Stimulated activated CD8-positive, alpha-beta memory T cell treated with anti-CD3 and anti-CD28 coated beads, Interleukin-4, amount 100 ng/mL, for 24 hours (primary cell): ENCODE measurements at places on chromosomes 12 and 14.

- no peak for DNase-seq
Measured at GRCh38 chr14:65170768-65171507, 68.6 kb upstream of the MAX start.

DNA sequence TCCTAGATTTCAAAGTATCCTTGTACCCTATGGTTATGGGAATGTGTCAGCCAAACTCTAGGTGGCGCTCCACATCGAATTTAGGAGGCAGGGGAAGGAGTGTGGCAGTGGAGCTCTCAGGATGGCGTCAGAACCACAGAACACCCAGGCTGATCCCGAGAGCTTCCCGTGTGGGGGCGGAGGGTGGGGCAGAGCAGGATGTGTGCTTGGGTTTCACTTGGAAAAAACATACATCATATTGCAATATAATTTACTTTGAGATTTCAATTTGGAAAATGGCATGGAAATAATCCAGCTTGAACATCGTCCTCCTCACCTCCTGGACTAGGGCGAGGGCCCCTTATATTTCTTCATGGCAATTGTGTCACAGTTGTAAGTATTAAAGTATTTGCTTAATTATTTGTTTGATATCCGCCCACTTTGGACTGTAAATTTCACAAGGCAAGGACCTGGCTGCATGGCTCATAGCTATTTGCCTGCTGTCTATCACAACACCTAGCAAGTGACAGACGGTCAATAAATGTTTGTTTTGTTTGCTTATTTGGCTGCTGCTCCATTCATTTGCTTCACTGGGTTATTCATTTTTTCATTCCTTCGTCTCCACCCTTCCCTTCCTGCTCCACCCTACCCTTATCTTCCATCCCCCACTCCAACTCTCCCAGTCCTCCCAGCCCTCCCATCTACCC is 221.5 kb upstream of the HMGA2 start:
- DNase-seq, result peak; percentile 9

- no peak for DNase-seq
Measured at GRCh38 chr12:56221232-56221756, 428 bp downstream of the RNF41 start.

DNA sequence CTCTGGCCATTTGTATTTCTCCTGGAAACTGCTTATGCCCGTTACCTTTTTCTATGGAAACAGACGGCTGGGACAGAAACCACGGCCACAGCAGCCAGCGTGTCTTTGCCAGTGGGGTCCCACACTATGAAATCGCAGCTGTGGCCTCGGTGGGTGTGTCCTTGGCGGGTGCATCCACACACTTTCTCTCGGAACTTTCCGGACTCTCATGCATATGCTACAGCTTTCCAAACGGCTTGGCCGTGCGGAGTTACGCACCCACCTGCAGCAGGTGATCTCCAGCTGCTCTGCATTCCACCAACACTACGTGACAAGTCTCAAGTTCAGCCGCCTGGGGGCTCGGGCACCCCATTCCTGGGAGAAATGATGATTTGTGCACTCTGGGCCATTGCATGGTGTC is 1.3 kb upstream of the BTBD6 start:
- DNase-seq, result no peak

GRCh38 chr12:70837026-70837425 is 83.5 kb downstream of the PTPRR start:
- no peak for DNase-seq

DNA sequence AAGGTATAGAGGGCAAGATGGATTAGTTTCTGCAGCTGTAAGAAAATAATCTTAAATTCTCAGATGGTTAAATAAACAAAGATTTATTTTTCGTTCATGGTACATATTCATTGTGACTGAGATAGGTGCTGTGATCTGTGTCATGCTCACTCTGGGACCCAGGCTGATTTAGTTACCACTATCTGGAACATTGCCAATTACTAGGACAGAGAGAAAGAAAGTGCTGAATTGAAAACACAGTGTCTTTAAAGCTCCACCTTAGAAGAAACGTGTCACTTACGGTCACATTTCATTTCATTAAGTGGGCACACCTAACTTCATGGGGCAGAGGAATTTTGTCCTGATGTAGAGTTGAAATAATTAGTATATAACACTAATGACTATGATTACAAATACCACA is 430.0 kb downstream of the CCDC91 start:
- DNase-seq, result no peak

GRCh38 chr12:88932457-88932856 is 352.2 kb upstream of the KITLG start:
- no peak for DNase-seq

GRCh38 chr14:53847057-53847456 is 109.6 kb downstream of the BMP4 start:
- DNase-seq, result no peak

DNA sequence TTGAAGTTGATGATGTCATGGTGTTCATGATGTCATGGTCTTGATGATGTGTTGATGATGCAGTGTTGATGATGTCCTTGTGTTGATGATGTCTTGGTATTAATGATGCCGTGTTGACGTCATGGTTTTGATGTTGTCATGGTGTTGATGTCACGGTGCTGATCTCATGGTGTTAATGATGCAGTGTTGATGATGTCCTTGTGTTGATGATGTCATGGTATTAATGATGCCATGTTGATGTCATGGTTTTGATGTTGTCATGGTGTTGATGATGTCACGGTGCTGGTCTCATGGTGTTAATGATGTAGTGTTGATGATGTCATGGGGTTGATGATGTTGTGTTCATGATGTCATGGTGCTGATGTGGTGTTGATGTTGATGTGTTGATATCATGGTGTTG is 48.0 kb upstream of the RIMBP2 start:
- no peak for DNase-seq

DNA sequence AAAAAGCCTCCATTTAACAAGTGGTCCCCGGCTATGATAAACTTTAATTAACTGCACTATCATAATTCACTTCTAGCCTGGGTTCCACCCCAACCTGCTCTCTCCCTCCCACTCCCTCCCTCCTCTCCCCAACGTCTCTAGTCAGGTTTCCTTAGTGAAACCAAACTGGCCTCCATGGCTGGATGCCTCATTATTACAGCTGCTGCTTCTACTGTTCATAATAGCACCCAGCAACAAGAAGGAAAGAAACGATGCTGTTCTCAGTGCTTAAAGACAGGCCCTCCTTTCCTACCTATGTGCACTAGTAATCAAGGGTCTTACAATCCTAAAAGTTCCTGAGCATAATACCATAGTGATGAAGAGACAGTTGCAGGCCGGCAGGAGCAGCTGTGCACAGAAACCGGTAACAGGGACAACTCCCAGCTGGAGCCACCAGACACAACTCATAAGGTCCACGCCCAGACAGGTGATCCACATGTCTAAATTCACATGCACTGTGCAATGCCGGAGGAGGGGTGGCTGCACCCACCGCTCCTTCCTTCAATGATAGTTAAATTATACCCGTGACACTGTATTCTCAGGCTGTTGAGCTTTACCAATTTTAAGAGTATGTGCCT is 6.2 kb downstream of the IRF2BPL start:
- DNase-seq, result no peak

- DNase-seq, result no peak
Measured at GRCh38 chr12:126390969-126391566, 1325.8 kb downstream of the AACS start.

DNA sequence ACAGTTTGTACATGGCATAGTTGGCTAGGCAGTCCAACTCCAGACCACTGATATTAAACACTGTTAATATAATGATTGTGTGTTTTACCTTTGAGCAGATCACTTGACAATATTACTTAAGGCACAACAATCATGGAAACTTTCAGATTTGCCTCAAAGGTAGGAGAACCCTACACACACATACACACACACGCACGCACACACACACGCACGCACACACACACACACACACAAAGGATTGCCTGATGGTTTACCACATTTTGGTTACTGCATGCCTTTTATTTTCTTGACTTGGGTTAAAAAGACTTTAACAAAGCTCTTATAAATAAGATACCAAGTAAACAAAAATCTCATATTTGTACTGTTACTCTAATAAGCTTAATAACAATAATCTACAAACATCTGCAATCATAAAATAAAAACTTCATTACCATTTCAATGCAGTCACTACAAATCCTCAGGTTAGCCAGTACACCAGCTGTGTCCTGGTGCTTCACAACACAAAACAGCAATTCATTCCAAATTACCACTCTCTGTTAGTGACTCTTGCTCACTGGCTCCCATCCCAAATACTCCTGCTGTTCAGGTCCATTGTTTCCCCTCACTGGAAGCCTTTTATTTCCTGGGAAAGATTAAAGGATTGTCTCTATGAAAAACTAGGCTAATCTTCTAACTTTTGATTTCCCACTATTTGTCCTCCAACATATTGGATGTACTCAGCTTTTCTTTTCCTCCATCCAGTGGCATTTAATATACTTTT is 175.2 kb upstream of the ATP2B1 start:
- no peak for DNase-seq

DNA sequence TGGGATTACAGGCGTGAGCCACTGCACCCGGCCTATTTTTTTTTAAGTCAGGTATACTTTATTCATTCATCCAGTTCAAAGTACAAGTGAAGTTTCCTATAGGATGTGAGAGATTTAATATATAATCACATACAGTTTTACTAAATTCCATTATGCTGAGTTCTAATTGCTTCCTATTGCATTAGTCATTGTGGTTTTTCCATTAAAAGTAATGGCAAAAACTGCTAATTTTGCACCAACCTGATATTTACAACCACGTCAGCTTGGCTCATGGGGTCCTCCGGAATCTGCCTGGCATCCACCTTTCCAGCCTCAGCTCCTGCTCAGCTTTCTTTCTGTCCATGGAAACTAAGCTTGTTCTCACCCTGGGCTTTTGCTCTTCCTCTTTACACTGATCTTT is 67.0 kb upstream of the CSRP2 start:
- no peak for DNase-seq

DNA sequence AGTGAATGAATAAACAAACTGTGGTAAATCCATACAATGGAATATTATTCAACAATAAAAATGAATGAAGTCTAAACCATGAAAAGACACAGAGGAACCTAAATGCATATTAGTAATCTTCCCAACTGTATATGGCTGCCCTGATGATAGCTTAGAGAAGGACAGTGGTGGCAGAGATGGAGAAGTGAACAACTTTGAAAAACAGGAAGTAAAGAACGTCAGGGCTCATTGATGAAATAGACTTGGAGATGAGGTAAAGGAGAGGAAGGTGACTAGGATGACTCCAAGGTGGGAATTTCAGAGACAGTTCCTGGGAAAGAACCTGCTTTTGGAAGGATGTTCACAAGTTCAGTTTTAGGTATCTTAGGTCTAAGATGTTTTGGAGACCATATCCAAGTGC is 36.3 kb upstream of the NT5DC3 start:
- DNase-seq, result no peak

GRCh38 chr14:61586544-61587055 is 108.7 kb upstream of the HIF1A start:
- no peak for DNase-seq
